ENCODE measurements at places on chromosomes 11 and 22.

DNA sequence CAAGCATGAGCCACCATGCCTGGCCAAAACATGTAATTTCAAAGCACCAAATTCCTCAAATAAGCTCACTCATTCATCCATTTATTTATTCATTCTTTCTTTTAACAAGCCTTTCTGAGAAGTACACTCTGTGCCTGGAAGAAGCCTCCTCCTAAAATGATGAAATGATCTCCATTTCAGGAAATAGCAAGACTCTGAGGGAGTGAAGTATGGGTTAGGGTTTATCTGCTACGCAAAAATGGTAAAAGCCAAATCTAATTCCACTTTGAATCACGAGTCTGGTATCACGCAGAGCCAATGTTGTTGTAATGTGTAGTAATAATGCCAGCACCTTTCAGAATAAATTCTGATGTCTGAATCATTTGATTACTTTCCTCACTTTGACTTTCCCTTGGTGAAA, 1041.8 kb downstream of the LRRC4C start:
- DNase-seq: no peak

DNA sequence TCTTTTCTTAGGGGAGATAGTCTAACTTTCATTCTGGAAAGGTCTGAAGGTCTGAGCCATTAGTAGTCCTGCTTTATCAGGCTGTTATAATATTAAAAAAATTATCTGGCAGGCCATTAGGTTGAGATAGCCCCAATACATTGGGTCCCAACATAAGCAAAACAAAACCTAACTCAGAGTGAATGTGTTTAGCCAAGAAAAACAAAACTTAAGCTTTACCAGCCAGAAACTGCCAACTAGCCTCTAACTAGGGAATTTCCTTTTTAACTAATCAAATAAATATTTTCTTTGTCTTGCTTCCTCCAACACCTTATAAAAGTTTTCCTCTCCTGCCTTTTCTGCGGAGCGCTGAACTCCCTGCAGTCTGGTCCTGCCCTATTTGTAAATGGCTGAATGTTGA, 1137.7 kb upstream of the CNTN5 start:
- DNase-seq: no peak

DNA sequence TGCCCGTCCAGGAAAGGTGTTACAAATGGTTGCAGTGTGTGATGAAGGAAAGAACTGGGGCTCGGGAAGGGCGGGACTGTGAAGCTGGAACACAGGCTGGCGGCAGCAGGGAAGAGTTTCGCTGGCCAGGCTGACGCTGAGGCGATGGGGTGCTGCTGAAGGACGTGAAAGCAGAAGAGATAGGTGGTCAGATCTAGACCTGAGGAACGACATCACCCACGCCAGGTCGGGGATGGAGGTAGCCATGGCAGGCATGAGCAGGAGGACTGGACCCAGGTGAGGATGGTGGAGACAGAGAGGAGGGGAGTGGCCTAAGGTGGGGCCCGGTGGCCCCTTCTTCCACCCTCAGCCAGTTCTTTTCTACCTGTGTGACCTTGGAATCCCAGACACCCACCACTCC, 9.1 kb downstream of the CDC42EP2 start:
- DNase-seq: no peak

DNA sequence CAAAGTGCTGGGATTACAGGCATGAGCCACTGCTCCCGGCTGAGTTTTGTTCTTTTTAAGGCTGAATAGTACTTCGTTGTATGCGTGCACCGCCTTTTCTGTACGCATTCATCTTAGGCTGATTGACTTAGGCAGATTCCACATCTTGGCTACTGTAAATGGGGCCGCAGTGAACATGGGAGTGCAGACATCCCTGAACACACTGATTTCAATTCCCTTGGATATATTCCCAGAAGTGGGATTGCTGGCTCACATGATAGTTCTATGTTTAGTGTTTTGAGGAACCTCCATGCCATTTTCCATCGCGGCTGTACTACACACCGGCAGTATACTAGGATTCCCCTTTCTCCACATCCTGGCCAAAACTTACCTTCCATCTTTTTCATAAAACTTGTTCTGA, 10.4 kb upstream of the ZNF74 start:
- DNase-seq: no peak

GRCh38 chr11:111797145-111797581, 31.0 kb upstream of the PPP2R1B start:
- DNase-seq: peak; percentile 93

GRCh38 chr11:112225753-112226061, 521 bp upstream of the PTS start:
- DNase-seq: peak; percentile 81

GRCh38 chr11:102685754-102686153, 19.8 kb downstream of the MMP27 start:
- no peak for DNase-seq

DNA sequence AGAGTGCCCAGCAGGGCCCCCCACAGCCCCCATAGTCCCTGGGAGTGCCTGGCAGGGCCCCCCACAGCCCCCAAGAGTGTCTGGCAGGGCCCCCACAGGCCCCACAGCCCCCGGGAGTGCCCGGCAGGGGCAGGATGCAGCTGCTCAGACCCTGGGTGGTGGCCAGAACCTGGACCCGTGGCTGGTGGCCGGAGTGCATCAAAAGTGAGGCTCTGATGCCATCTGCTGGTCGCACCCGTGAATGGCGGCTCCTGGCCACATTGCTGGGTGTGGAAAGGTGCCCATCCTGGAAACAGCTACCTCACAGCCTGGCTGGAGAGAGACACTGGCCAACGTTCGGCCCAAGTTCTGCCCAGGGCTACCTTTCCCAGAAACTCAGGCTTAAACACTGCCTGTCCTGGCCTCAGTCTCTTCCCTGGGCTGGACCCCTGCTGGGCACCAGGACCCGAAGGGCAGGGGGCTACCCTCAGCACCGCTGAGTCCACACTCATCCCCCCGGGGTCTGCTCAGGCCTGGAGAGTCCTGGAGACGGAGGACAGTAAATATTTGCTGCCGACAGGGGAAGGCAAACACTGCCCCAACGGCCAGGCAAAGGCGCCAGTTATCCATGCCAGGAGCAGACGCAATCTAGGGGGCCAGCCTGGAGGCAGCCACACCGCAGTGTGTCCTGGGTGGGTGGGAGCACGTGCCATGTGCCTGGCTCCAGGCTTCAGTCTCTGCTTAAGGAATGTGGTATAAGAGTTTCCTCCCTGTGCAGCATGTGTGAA, 4.4 kb downstream of the INS start:
- peak; percentile 66 for DNase-seq

DNA sequence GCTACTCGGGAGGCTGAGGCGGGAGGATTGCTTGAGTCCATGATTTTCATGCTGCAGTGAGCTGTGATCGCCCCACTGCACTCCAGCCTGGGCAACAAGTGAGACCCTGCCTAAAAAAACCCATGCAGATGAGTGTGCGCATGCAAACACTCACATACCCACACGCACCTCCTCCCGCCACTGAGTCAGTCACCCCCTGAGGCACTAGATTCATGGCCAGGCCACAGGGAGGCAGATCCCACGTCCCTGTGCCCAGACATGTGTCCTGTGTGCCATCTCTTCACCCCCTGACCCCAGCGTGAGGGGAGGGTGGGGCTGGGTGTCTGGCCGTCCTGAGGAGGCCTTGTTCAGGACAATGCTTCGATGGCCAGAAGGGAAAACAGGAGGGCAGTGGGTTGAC, 15.5 kb downstream of the RELT start:
- no peak for DNase-seq

DNA sequence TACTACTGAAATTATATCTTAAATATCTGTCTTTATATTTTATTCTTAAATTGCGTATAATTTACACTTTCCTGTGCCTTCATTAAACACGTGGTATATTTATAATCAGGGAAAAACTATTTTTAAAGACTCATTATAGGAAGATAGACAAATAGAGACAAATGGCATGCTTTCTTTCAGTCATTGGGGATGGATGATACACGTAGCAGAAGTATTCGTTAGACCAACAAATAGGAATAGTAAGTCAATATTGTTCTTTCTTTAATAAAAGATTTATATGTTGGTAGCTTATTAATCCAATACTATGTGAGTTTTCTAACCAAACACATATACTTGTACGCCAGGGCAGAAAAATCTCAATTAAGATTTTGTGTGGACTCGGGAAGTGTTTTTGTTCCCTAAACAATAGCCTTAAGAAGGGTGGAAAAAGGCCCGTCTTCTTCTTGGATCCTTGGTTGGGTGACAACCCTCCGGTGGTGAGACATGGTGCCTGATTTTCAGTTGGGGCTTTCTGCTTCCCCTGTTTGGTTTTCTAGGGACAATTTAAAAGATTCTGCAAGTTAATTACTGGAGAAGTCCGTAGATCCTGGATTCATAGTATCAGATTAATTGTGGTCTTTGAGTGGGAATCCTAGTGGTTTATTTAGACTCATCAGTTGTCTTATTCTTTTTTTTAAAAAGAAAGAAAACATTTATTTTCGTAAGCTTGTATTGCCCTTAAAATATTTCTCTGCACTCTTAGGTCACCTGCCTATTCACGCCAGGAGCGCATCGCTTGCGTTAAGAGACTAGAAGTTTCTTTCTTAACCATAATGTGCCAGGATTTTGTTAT, 83.5 kb upstream of the WNT7B start:
- DNase-seq: no peak

GRCh38 chr22:45240810-45241631, at the start of gene KIAA0930:
Gene KIAA0930 (minus strand): TSS chr22:45240894. CDS start chr22:45240703, 191 bp downstream.
- peak; percentile 62 for DNase-seq

- DNase-seq: peak; percentile 55
Measured at GRCh38 chr22:30538280-30538679, 8.3 kb downstream of the SEC14L6 start.

- DNase-seq: peak; percentile 80
Measured at GRCh38 chr11:72072348-72072747, 8.0 kb downstream of the NUMA1 start.

DNA sequence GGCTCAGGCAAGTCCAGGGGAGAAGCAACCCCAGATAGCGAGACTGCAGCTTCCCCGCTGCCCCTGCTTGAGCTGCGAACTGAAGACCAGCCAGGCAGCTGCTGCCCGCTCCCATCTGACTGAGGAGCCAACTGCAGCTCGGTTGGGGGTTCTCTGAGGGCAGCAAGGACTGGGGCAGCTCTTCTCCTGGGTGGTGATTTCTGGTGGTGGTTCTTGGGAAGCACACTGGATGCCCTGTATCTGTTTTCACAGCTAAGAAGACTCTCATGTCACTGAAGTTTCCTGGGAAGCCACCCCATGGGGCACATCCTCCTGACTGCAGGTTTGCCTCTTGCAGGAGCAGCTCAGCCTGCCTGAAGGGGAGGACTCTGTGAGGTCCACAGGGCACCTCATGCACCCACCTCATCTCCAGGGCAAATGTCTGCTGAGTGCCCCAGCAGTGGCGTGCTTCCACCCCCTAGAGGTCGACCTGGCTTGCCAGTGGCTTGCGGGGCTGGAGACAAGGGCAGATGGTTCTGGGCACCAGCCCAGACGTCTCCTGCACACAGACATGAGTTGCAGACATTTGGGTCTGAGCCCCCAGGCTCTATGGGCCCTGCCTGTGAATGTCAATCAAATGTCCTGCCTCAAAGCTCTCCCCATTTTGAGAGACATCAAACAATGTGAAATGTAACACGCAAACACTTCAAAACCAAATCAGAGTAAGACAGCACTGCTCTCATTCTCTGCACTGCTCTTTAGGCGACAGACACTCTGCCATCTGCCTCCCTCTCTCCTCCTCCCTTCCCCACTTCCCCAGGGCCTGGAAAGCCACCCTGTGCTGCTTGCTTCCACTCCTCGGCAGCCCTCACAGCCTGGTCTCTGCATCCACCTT, 800.9 kb downstream of the BRD1 start:
- no peak for DNase-seq

DNA sequence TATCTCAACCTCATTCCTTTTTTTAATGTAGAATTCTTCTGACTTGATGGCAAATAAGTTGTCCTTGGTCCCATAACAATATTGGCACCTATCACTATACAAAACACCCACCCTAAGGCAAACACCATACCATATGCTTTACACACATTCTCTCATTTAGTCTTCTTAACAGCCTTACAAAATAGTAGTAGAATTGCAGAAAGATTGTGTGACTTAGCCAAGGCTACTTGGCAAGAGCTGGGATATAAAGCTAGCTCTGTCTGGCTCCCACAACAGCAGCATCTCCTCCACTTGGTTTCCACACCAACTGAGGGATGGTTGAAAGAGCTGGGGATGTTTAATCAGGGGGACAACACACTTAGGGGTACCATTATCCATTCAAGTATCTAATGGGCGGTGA, 9.8 kb upstream of the ZDHHC13 start:
- DNase-seq: no peak

DNA sequence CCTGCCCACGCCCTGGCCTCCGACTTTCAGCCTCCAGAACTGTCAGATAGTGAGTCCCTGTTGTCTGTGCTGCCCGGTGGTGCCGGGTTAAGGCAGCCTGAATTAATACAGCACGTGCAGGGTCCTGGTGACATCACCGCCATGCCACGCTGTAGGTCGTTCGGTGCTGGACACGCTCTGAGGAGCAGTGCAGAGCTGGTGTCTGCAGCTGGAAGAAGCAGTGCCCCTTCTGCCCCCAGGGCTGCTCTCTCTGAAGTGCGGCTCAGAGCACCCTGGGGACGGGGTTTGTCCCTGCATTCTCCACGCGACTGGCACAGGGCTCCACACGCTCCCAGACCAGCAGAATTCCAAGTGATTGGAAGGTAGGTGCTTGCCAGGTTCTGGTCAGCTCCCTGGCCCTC, 831.5 kb downstream of the TBC1D22A start:
- DNase-seq: no peak

DNA sequence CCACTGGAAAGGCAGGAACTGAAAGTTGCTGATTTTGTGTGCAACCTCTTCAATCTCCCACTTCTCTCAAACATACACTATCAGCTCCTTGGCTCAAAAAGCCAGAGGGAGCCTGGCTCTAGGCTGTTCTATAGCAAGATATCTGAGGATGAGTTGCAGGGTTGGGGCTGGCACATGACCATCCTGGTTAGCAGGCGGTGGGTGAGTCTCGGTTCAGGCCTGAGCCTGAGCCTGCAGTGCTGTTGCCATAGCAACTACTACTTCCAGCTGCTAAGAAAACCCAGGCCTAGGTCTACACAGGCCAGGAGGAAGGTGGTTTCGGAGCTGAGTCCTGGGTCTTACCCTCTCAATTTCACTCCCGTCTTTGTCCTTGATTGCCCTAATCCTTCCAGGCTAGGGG, 39.0 kb downstream of the CWC15 start:
- peak; percentile 14 for DNase-seq

GRCh38 chr11:131985846-131986301, 615.5 kb downstream of the NTM start:
- no peak for DNase-seq

DNA sequence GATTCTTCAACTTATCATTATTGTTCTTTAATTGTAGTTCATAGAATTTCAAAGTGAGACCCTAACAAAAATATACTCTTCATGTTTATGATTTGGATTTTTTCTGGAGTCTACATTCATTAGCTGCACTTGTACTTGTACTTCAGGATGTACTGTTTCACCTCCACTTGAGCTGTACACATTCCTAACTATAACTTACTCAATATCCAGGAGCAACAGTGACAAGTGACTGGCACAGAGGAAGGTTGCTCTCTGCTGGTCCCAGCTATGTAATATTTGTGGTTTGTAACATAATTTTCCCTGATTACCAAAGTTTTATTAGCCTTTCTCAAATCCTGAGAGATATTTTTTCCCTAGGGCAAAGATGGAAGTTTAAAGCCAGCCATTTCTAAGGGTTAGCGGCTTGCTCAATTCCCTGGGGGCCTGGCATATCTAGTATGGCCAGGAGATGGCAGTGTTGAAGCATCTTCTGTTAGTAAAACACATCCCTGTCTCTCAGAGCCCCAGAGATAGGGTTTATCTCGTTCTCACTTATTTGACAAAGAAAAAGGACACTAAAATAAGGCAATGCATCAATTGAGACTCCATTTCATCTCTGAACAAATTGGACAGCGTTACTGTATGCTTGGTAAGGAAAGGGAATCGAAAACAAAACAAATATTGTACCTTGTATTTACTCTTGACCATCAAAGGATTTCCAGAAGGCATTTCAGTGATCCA, 14.2 kb downstream of the OR52A5 start:
- peak; percentile 58 for DNase-seq

- DNase-seq: no peak
Measured at GRCh38 chr22:32620992-32621391, 146.4 kb downstream of the FBXO7 start.
